Osteoblast (primary cell): ENCODE measurements at places on chromosomes 6 and 20.
A peak's percentile ranks its signal among the peaks of the same experiment; 100 is the strongest.

- DNase-seq, result no peak
Measured at GRCh38 chr6:135081966-135082365, 27.3 kb upstream of the HBS1L start.

- DNase-seq, result peak; percentile 79
Measured at GRCh38 chr6:35730745-35731413, 6.0 kb upstream of the ARMC12 start.

GRCh38 chr6:142694054-142694453, 250.9 kb downstream of the HIVEP2 start:
- no peak for DNase-seq

GRCh38 chr6:114058435-114058834, 87.5 kb upstream of the HDAC2 start:
- DNase-seq, result no peak

DNA sequence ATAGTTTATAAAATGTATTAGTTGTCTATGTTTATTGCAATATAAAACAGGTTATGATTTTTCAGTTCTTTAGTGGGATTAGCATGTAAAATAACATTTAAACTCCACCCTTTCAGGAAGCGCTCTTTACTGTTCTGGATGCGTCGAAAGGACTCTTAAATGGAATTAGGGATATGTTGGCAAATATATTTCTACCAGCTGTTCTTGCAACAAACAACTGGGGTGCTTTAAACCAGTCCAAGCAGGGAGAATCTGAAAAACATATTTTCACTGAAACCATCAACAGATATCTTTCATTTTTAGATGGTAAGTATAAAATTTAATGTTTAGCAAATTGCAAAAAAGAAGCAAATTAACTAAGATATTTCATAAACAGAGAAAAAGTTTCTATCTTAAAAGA, 21.8 kb downstream of the DNAH8 start:
- DNase-seq, result no peak

DNA sequence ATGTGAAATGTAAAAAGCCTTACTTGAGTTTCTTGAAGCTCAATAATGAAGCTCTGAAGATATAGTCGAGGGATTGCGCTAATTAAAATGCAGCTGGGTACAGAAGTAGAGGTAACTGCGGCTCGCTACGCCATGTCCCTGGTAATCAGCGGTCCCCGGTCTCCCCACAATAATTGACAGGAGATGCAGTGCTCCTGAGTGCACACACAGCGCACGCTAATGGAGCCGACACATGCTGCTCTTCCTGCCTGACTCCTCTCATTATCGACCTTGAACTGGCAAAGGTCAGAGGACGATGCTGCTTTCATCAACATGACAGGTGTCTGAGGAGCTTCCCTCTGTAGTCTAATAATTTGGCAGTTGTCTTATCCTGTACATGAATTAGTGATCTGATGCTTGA, 365.9 kb downstream of the RNF144B start:
- DNase-seq, result no peak

- DNase-seq, result no peak
Measured at GRCh38 chr20:64254156-64254555, 1.4 kb upstream of the PCMTD2 start.

DNA sequence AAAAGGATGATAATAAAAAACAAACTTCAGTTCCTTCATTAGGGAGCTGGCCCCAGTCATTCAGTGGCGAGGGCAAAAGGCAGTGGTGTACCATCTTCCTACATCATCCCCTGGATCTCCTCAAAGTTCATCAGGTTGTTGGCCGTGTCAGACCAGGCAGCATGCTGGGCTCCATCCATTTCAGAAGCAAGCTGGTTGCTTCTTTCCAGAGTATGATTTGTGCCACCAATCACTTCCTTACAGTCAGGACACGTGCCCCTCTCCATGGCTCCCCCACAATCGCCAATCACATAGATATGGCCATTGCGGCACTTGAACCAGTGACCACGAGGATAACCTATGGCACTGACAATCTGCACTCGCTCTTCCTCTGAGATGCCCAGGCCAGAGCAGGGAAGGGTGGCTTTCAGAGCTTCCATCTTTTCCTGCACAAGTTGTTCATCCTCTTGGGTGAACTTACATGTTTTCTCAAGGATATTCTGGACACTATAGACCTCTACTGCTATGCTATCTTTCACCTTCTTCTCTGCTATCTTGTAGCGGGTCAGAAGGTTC, 28.0 kb downstream of the DDX27 start:
- DNase-seq, result no peak

DNA sequence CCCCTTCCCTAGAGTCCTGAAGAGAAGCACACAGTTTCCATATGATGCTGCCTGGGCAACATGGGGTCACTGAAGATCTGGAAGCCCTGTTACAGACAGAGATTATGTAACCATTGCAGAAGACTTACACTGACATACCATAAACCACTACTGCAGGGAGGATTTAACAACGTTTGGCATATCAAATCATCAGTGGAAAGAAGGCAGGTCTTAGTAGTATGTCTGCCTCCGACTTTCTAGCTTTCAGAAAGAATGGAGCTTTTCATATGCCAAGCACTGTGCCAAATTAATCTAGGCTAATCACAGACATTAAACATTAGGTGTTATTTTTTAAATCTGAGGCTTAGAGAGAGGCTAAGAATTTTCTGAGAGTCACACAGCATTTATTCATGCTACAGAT, 144.3 kb downstream of the ADGRB3 start:
- no peak for DNase-seq

DNA sequence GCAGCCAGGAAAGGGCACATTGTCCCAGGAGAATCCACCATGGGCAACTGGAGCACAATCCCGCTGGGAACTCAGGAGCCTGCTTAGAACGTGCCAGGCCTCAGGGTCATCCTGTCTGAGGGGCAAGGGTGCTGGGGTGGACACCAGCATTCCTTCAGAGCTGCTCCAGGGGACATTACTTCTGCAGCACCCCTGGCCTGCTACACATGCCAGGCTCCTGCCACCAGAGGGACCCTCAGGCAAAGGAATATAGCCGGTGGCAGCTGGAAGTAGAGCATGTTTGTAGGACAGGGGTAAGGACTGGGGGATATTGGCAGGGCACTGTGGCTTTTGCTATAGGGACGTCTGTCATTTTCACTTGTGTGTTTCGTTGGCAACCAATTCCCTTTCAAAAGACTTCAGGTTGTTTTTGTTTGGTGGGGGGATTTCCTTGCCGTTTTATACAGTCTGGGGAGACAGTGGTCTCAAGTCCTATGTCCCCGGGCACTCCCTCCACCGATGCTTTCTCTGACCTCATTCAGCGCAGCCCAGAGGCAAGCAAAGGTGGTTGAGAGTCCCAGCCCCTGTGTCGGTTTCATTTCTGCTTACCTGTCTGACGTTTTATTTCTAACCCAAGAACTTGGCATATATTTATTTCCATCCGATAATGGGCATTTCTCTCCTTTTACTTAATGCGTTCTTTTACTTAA, 130.8 kb downstream of the JPH2 start:
- peak; percentile 91 for DNase-seq

DNA sequence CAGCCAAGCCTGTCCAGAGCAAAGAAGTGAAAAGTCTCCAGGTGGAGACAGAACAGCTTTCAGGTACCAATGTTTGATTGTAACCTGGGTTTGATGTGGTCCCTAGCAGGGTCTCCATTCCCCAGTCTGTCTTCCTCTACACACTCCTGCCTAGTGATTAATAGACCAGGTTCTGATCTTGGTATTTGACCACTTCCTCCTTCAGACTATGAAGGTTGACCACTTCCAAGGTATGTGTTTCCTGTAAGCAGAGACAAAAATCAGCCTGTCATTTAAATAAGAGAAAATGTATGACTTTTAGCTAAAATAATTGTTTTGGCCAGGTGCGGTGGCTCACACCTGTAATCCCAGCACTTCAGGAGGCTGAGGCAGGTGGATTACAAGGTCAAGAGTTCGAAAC, 41.8 kb upstream of the TOP1 start:
- DNase-seq, result no peak

DNA sequence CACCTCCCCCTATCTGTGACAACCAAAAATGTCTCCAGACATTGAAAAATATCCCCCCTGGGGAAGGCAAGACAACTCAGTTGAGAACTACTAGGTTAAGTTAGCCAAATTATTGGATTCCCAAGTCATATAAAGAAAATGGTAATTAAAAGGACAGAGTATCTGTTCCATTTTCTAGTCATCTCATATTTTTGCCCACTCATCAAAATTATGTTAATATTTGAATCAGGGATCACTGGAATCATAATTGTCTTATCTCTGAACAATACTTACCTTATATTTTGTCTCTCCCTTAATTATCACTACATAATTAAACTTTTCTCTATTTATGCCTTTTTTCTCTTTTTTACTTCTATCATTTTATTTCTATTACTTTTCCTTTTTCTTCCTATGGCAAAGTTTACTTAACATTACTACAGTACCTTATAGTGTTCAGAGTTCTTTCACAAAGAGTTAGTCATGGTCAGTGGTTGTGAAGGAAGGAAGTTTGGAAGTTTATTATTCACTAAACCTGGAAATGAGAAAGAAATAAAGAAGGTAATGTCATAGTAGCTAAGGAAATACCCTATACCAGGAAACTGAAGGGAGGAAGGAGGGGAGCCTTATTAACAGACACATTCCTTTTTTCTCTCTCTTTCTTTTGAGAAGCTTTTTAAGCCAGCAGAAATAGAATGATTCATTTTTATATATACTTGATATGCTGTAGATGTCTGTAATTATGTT, 332.9 kb downstream of the COL12A1 start:
- DNase-seq, result no peak

- peak; percentile 85 for DNase-seq
Measured at GRCh38 chr20:32357375-32357868, 709 bp upstream of the ASXL1 start.

- DNase-seq, result no peak
Measured at GRCh38 chr6:41077536-41077935, 4.8 kb downstream of the NFYA start.

DNA sequence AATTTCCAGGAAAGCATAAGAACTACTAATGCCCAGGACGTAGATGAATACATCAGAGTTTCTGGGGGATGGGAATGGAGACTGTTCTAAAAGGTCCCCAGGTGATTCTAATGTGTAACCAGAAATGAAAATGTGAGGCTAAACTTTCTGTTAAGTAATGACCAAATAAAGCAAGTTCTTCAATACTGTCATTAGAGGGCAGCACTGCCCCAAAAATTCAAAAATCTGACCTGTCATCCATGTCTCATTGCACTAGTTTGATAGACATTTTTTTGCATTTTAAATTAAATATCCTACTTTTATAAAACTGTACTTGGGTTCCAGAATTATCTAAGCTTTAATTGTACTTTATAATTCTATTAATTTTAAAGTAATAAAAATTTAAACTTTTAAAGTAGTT, 94.9 kb downstream of the RFX6 start:
- no peak for DNase-seq

- no peak for DNase-seq
Measured at GRCh38 chr6:149881066-149881766, 16.7 kb downstream of the RAET1E start.

DNA sequence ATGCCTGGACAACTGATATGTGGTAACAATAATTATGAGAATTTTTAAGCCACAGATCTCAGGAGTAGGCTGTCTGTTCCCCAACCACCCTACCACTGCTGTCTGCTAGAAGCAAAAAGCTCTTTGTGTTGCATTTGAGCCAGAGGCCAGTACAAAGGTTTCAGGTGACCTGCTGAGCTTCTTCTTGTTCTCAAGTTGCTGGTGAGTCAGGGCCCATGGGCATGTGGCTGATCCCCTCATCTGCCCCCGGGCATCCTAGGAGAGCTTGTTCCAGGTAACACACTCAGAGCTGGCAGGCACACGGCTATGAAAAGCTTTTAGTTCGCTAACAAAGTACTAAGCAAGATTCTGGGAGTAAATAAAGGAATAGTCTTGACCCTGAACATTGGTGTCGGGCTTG, 285.3 kb downstream of the CDC5L start:
- no peak for DNase-seq

- DNase-seq, result peak; percentile 44
Measured at GRCh38 chr20:19025430-19026120, 186.9 kb upstream of the SLC24A3 start.

DNA sequence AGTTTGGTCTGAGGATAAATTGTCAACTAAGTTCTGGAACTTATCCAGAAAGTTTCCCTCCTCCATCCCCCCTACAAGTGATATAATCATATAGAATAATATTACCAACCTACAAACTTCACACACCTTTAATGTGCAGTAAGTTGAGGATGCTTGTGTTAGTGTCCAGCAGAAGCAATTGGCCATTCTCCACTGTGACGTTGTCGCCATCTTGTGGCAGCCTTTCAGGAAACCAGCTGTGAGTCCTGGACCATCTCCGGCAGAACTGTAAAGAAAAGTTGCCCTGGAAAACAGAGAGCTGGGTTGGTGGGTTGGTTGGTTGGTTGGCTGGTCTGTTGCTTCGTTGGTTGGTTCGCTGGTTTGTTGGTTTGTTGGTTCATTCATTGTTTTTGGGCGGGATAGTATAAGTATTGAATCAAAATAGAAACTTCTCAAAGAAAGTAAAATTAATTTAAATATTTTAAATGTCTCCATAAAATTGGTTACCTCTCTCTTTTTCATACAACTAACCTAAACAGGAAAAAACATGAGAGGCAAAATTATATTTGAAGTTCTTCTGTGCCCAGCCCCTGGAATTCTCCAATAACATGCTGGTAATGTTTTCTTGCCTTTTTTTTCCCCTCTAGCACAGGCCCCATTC, 127.5 kb downstream of the PKHD1 start:
- DNase-seq, result no peak

GRCh38 chr6:31401403-31401802, 2.0 kb upstream of the MICA start:
- no peak for DNase-seq

DNA sequence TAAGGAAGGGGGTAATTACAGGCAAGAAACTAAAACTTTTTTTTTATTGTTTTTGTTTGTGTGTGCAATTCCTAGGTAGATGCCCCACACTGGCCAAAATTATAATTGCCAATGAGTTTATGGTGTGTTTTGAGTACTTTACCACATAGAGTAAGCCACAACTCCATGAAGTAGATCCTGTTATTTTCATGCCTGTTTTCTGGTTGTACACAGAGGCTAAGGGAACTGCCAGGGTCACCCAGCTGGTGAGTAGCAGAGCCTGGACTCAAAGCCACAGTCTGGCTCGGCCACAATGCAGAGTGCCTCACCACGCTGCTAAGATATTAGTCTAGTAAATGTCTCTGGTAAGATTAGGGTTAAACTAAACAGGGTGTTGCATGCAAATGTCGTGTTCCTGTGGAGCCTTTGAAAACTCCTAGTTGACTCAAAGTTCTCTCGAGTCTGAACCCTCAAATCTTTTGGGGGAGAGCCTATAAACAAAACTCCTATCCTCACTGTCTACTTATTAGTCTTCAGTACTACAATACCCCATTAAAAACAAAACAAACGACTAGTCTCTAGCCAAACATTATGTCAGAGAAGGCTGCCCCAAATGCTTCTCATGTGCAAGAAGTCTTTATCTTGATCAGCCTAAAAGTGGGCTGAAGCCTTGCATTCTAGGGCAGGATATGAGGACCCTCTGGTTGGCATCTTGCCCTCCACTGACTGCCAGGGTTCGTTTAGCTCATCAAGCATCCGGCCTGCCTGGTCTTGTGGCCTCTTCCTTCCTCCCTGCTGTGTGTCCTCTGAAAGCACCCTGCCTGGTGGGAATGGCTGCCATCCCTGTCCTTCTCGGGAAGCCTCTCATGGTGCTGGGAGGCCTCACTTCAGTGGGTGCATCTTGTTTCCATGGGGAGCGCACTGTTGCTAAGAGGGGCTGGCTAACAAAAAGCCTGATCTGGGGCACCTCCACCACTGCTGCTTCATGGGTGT, 4.2 kb downstream of the DUSP22 start:
- peak; percentile 77 for DNase-seq
